Sigmoid colon (tissue), 7 donors: ENCODE measurements at places on chromosomes 5 and 9.

DNA sequence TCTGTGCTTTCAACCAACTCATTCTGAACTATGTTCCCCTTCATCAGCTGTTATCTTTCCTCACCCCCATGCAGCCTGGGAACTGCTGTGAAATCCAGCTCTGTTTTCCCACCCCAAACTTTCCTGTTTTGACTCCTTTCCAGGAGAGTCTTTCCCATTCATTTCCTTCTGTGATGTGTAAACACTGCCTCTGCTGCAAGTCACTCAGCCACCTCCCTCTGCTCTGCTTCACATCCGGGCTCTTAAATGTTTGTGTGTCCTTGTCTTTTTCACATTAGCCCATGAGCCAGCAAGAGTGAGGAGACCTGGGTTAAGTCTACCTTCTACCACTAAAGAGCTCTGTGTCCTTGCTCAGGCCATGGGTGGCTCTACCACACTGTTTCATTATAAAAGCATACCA lies 137.5 kb downstream of the ICE1 start:
- DNase-seq: no peak

DNA sequence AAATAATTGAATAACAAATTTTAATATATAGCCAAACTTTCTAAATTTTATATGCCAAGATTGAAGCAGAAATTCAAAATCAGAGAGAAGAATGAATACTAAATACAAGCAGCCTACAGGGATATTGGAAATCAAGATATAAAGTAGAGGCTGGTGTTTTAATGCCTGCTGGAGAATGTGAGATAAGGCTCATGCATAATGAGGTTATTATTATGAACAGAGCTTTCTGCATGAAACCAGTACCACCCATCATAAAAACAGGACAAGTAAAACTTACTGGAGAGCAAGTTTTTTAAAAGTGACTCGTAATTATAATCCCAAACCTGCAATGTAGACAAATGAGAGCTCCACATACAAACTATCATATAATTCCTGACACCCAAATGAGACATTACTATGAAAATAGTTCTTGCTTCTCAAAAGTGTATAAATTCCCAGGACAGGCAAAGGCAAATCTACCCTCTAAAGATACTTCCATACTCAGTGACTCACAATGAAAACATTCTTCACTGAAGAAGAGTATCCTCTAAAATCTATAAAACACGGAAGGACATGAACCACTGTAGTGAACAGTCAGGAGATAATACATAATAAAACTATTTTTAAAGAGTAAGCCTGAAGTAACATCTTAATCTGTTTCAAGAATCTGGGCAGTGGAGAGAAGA lies 532.0 kb upstream of the GRAMD2B start:
- DNase-seq: no peak

DNA sequence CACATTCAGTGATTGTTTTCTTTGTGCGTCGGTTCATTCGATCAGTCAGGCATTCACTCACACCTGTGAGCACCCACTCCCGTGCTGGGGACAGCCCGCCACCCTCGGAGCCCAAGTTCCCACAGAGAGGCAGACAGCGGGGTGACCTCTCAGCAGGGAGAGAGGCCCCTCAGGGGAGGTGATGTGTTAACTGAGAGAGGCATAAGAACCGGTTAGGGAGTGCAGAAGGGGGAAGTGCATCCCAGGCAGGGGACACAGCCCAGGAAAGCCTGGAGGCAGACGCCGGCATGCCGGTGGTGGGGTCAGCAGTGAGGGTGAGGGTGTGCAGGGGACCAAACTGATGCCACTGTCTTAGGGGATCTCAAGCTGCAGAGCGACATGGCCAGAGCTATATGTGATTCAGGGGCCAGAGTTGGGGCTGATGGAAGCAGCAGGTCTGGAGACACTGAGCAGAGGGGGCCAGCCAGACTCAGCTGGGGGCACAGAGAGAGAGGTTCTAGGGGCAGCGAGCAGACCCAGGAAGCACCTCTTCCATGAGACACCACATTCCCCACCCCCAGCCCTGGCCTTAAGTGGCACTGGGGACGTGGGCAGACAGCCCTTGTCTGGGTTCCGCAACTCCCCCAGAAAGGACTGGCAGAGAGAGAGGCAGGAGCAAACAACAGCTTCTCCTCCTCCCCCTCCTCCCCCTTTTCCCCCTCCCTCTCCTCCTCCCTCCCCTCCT lies 35.9 kb downstream of the HK3 start:
- DNase-seq: no peak

DNA sequence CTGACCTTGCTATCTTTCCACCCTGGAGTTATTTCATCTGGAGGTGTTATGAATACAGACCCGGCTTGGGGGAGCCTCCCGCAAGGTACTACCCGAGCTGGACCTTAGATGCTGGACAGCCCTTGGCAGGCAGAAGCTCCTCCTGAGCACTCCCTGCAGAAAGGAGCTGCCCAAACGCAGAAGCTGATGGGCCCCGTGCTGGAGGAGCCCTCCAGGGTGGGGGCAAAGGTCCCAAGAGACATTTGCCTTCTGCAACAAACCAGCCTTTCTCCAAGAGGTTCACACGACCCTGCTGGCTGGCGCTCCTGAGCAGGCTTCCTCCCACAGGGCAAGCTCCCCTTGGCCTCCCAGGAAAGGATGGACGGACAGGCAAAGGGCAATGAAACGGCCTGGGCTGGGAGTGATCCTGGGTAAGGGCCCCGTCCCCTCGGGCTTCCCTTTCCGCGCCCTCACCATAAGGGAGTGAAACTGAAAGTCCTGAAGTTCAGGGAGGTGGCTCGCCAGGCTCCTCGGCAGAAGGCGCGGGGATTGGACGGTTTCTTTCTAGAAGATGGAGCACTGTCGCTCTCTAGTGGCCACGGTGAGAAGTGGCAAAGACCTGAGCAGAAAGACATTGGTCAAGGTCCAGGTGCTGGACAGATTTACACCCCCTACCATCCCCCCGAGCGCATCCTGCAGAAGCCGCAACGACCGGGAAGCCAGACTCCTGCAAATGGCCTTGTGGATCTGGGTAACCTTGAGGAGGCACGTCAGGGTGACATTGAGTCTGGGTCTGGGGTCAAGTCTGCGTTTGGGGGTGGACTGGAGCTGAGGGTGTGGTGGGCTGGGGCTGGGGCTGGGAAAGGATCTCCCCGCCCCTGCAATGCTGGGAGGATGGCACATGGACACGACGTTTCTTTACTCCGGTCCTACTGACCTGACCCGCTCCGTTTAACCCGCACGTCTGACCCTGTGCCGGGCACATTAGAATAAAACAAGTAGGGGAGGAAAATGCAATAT lies 56.4 kb downstream of the NEURL1B start:
- DNase-seq: peak; percentile 95

GRCh38 chr5:150285114-150285513 lies 4.5 kb downstream of the CAMK2A start:
- no peak for DNase-seq

GRCh38 chr9:5552301-5552700 lies 42.0 kb downstream of the PDCD1LG2 start:
- DNase-seq: no peak

- no peak for DNase-seq
Observed at GRCh38 chr5:87410931-87411330, 1.8 kb downstream of the CCNH start.

GRCh38 chr9:7536310-7536939 lies 263.2 kb downstream of the DMAC1 start:
- DNase-seq: no peak

DNA sequence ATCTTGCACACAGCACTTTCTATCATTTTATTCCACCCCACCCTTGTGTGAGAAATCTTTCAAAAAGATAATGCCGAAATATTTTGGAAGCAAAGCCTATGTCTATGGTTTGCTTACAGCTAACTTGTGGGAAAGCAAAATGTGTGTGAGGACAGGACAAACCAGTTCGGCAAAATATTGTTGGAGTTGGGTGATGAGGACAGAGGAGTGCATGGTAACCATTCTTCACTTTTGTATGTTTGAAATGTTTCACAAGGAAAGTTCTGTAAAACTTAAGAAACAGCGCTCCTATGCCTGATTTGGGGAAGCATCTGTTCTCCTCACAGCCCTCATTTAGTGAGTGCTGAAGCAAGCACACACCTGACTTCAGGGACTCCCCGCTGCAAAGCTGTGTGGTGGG lies 62.0 kb upstream of the RNF130 start:
- no peak for DNase-seq

DNA sequence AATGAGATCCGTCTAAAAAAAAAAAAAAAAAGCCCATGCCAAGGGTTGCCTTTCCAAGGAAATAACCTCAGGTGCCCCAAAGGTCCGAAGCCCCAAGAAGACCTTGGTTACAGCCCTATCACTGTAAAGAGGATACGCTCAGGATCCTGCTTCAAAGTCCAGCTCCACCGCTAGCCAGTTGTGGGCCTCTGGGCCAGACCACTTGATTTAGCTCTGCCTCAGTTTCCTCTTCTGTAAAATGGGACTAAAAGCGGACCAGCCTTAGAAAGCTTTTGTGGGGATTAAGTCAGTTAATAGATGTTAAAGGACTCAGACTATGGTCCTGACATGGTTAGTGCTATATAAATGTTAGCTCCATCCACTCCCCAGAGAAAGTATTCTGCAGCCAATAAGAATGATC lies 48.7 kb upstream of the ORM1 start:
- DNase-seq: peak; percentile 14

DNA sequence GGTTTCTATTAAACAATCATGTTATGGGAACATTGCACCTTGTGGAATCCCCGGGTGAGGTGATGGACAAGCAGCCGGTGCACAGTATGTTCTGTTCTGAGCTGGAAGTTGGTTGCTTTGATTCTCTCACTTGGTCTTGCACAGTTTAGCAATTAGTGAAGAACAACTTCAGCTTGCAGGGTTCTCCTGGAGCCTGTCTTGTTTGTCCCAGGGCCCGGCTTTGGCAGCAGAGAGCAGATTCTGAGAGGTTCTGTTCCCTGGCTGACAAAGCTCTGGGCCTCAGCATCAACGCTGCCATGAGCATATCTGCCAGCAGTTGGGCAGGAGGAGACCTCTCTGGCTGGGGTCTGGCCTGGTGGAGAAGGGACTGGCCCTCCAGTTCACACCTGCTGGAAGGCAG lies 16.9 kb downstream of the GADD45G start:
- DNase-seq: peak; percentile 82

- DNase-seq: no peak
Observed at GRCh38 chr9:99474186-99474585, 252.1 kb downstream of the SEC61B start.
